Pons (tissue), 1 donor: ENCODE measurements at places on chromosomes 12 and 14.

GRCh38 chr14:54127526-54127925 is 170.9 kb upstream of the BMP4 start:
- no peak for DNase-seq

- DNase-seq, result peak; percentile 51
These were observed 96.9 kb upstream of the FGD4 start for GRCh38 chr12:32302218-32303173.

GRCh38 chr12:105294161-105294560 is 36.3 kb upstream of the C12orf75 start:
- DNase-seq, result no peak

GRCh38 chr14:81509838-81510452 is 23.7 kb downstream of the SEL1L start:
- peak; percentile 10 for DNase-seq

GRCh38 chr14:36316131-36316530 is 4.3 kb downstream of the MBIP start:
- no peak for DNase-seq

DNA sequence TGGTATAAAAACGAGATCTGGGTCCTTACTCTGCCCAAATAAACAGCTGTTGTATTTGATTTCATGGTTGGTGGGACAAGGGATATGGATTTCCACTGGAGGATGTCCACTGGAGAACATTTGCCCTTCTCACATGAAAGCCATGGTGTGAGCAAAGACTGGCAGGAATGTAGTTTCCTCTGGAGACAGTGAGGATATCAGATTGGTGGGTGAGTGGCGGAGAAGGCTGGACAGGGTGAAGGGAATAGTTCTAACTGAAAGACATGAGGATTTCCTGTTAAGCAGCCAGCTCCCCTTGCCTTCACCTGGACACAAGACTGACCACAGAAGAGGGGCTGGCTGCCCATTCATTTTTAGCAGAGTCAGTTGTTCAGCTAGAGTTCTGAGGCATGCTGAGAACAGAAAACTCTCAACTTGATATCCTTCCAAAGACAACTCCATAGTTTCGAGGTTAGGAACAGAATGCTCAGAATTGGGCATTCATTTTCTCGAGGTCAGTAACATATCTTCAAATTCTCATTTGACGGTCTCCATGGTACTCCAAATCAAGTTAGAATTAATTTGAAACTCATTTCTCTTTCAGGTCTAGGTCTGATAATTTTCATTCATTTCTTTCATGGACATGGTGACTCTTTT is 365.7 kb downstream of the LRIG3 start:
- no peak for DNase-seq

DNA sequence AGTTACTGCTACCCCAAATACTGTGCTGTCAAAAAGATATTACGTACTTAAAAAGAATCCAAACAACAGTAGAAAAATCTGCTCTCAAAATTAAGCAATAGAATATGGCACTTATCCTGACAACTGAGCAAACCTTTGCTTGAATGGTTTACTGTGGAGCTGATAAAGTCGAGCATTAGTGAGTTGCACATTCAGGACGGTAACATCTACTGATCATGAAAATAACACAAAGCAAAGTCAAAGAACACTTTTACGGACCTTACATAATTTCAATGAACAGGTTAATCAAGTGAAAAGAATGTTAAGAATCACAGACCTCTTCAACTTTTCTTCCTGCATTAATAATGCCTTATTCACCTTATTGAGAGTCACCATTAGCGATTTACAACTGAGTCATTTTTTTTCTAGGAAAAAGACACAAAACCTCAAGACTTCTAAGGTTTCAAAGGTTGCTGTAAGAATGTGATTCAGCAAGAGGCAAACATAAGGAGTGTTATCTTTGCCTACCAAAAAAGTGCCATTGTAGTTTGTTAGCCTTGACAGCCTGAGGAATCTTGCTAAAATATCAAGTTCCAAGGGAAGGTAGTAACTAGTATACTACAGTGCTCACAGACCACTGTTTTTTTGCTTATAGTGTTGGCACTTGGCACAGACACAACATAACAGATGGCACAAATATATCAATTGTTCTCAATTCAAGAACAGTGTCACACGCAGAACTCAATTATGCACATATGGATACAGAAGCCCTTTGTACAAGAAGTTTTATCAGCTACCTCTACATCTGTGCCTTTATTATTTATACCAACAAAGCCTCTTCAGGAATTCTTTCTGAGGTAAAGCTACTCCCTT is 334.2 kb upstream of the RPL10L start:
- DNase-seq, result peak; percentile 24

- no peak for DNase-seq
These were observed 62.9 kb upstream of the ATP2A2 start for GRCh38 chr12:110217996-110218674.
